ENCODE measurements at places on chromosomes 2 and 18.

GRCh38 chr2:23658466-23658942, 268.4 kb downstream of the ATAD2B start:
- H3K27me3 ChIP-seq = peaks cover 20% of the 10 kb centered on the region
- no peak overlapping the region for H3K27ac ChIP-seq
- peaks cover 7% of the 10 kb centered on the region for H3K4me1 ChIP-seq
- H3K4me3 ChIP-seq = no peak overlapping the region

GRCh38 chr2:214574084-214574781, 163.4 kb downstream of the VWC2L start:
- H3K36me3 ChIP-seq = no peaks in the 10 kb centered on the region
- peaks cover 3% of the 10 kb centered on the region for H3K4me1 ChIP-seq
- no peaks in the 10 kb centered on the region for H3K27me3 ChIP-seq
- no peak for DNase-seq

GRCh38 chr2:192026059-192026824, 168.5 kb downstream of the TMEFF2 start:
- no peak overlapping the region for H3K4me3 ChIP-seq
- DNase-seq = no peak
- H3K4me1 ChIP-seq = no peaks in the 10 kb centered on the region
- peaks cover 6% of the 10 kb centered on the region for H3K27me3 ChIP-seq
- H3K36me3 ChIP-seq = no peaks in the 10 kb centered on the region

GRCh38 chr2:1686784-1687105, 57.6 kb downstream of the PXDN start:
- H3K27me3 ChIP-seq = no peaks in the 10 kb centered on the region
- no peaks in the 10 kb centered on the region for H3K36me3 ChIP-seq
- H3K4me3 ChIP-seq = no peak overlapping the region
- no peaks in the 10 kb centered on the region for H3K4me1 ChIP-seq

GRCh38 chr2:224392545-224392944, 9.4 kb downstream of the FAM124B start:
- no peaks in the 10 kb centered on the region for H3K36me3 ChIP-seq
- peaks cover 3% of the 10 kb centered on the region for H3K27me3 ChIP-seq
- no peak overlapping the region for H3K27ac ChIP-seq
- no peaks in the 10 kb centered on the region for H3K4me1 ChIP-seq
- no peak overlapping the region for H3K4me3 ChIP-seq

- H3K27ac ChIP-seq = peak overlapping the region; percentile 68
- peak; percentile 83 for DNase-seq
- peak overlapping the region; percentile 99 for H3K4me3 ChIP-seq
- no peaks in the 10 kb centered on the region for H3K27me3 ChIP-seq
Observed at GRCh38 chr18:63320123-63320974, 780 bp upstream of the BCL2 start.

DNA sequence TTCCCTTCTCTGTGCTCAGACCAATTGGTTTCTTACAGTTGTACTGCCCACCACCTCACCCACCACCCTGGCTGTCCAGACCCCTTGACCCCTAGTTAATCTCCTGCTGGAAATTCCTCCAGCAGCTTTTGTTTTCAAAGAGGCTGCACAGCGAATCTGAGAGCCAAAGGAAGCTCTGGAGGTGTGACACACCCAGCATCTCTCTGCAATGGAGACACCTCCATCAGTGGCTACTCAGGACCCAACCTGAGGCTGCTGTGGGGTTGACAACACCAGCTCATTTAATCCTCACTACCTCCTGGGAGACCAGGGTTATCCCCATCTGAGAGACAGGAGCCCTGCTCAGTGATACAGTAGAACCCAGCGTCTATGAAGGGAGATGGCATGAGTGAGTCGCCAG, 86.4 kb downstream of the BIN1 start:
- H3K36me3 ChIP-seq = no peaks in the 10 kb centered on the region
- peaks cover 4% of the 10 kb centered on the region for H3K4me1 ChIP-seq
- no peak overlapping the region for H3K4me3 ChIP-seq
- no peak overlapping the region for H3K27ac ChIP-seq
- no peak for DNase-seq
